ENCODE measurements at places on chromosomes 1 and 21.

- DNase-seq: no peak
Measured at GRCh38 chr1:193326296-193326695, 139.9 kb upstream of the B3GALT2 start.

- no peak for DNase-seq
Measured at GRCh38 chr1:14313731-14314431, 284.6 kb upstream of the KAZN start.

DNA sequence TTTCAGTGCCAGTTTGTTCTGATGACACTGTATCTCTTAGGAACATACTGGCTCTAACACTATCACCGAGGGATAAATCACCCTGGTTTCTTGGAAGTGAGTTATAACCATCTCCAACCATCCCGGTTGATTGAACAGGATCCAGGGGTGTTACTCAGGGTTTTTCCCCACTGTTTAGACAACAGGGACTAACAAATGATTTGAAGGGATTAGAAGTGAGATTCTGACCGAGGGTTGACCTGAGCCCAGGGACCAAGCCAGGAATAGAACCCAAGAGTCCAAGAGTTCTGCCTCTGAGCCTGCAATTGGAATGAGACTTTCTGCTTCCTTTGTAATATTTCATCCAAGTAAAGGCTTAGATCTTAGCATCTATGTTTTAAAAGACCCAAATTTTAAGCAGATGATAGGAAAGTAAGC is 154.0 kb downstream of the DHRS3 start:
- DNase-seq: no peak

DNA sequence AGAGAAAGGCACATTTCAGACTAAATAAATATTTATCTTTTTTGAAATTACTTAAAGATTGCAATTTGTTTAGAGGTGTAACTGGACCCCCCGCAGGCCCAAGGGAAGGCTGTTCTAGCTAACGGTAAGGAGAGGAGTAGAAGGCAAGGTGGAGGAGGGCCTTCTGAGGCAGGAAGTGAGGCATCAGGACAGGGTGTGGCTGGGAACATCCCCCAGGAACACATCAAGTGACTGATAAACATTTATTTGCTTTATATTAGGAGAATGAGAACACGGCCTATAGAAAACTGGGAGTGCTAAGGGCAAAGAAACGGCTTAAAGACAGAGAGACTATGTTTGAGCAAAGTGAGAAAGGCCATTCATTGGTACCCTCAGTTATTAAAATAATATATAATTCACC is 23.2 kb downstream of the HIVEP3 start:
- no peak for DNase-seq

GRCh38 chr1:78145105-78145580 is 99.4 kb downstream of the GIPC2 start:
- DNase-seq: no peak

DNA sequence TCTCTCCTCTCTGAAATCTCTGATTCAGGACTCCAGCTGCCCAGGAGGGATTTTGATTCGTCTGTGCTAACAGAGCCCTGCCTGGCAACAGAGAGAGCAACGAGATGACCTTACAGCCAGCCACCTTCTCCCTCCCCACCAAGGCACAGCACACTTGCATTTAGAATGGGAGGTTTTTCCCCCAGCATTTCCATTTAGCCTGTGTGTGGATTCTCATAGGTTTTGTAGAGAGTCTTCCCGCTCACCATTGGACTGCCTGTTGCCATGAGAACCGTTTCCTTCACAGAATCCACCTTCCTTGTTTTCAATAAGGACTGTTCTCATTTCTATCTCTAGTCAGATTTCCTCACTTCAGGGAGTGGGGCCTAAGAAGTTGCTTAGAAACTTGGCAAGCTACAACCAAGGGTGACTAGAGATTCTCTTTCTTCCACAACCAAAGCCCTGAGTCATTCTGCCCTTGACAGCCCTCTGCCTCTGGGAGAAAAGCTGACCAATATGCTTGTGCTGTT is 5.8 kb upstream of the IKBKE start:
- DNase-seq: no peak

GRCh38 chr1:46188295-46189030 is 9.8 kb downstream of the POMGNT1 start:
- DNase-seq: no peak

- no peak for DNase-seq
Measured at GRCh38 chr21:37008724-37009123, 2.2 kb downstream of the RIPPLY3 start.

- DNase-seq: no peak
Measured at GRCh38 chr21:38027901-38028498, 111.7 kb upstream of the KCNJ6 start.

DNA sequence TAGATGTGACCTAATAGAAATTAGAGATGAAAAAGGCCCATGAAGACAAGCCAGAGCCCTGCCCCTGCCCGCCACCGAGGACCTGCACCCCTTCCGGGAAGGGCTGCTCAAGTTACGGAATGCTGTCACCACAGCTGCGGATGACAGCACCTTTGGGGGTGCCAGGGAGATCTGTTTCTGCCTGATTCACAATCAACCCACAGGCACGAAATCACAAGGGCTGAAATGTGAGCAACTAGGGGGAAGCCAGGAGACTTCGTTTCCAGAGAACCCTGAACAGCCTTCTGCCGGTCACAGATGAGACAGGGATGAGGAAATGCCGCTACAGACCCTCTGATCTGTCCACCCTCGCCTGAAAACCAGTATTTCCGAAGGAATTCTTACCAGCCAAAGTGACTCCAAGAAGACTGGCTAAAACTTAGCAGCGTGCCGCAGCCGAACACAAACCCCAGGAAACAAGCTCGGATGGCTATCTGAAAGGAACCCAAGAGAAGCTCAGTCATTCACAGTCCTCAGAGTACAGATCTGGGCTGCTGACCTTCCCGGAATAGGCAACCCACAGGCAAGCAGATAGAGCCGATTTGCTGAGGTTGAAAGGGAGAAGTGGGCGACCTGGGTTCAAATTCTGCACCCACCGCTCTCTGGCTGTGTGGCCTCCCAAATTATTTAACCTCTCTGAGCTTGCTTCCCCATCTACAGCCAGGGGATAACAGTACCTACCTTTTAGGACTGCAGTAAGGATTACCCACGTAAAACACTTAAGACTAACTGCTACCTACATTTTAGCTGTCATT is 1.1 kb downstream of the ICMT start:
- no peak for DNase-seq

DNA sequence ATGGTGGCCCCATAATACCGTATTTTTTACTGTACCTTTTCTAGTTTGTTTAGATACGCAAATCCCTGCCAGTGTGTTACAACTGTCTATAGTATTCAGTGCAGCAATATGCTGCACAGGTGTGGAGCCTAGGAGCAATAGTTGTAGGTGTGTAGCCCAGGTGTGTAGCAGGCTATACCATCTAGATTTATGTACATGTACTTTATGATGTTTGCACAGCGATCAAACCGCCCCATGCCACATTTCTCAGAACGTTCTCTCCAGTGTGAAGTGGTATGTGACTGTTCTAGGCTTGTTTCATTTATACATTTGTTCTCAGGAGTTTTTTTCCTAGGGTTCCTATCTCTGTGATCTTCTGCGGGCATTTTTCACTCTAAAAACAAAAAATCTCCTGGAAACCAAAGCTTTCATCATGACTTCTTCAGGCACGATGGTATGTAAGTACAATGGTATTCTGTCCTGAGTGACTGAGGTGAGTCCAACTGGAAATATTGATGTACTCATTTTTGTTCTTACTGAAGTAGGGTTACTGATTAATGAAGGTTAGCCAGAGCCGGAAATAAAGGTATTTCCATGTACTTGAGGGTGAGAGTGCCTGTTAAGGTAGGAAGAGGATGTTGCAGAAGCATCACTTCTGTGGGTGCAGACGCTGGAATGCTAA is 153.0 kb downstream of the GABPA start:
- no peak for DNase-seq

DNA sequence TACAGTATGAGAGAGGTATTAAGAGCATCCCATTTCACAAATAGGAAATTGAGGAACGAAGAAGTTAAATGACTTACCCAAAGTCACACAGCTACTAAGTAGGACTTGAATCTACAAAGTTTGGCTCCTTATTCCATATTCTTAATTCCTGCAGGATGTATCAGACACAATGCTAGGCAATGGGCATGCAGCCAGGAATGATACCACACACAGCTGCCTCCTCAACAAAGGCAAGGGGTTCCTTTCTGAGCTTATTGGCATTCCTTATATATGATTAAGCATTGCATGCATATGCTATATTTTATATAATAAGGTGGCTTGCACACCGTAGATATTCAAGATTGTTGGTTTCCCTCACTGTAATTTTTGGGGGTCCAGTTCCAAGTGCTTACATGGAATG is 34.2 kb upstream of the JUN start:
- no peak for DNase-seq

DNA sequence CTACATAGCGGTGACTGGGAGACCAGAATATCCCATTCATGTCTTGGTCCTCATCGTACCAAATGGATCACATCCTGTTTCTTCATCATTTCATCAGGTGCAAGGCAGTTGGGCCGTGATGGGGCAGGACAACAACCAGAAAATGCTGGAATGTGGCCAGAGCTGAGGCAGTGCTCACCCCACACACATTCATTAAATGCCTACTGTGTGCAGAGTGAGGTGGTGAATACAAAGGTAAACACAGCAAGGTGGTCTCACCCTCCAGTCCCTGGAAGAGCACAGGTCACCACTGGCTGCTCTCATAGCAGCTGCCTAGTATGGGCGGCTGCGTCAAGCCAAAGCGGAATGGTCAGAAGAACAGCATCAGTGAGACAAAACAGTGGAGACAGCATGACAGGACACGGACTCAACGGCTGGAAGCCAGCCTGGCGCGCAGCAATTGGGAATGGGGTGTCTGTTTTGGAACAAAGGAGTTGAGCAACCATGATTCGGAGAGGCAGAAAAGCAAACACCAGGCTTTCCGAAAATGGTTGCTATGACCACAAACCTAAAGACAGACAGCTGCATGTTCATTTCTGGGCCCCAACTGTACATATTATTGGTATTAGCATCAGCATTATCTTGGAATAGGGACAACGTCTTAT is 5.6 kb upstream of the ADAMTSL4 start:
- DNase-seq: no peak

- no peak for DNase-seq
Measured at GRCh38 chr1:59514061-59514909, 217.4 kb downstream of the FGGY start.

GRCh38 chr1:112457955-112458354 is 50.8 kb upstream of the WNT2B start:
- no peak for DNase-seq

GRCh38 chr1:57093122-57093521 is 127.3 kb upstream of the C8B start:
- no peak for DNase-seq

GRCh38 chr1:3776231-3776961 is 3.8 kb downstream of the SMIM1 start:
- no peak for DNase-seq

DNA sequence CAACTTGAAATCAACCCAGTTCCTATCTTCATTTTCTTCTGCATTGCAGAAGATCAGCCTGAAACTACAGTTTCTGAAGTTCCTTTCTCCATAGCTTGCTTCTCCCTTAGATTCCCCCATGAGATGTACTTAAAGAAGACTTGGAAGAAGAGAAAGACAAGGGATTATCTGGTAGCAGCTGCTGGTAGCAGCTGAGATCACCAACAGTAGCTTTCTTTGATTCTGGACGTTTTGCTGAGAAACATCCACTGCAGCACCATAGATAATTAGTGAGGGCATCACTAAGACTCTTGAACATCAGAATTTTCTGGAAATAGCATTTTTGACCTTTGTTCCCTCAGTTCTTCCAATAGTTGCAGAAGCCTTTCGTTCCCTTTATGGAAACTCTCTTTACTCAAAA is 465 bp upstream of the CFHR3 start:
- DNase-seq: no peak

- no peak for DNase-seq
Measured at GRCh38 chr1:8665833-8666232, 151.6 kb downstream of the RERE start.

DNA sequence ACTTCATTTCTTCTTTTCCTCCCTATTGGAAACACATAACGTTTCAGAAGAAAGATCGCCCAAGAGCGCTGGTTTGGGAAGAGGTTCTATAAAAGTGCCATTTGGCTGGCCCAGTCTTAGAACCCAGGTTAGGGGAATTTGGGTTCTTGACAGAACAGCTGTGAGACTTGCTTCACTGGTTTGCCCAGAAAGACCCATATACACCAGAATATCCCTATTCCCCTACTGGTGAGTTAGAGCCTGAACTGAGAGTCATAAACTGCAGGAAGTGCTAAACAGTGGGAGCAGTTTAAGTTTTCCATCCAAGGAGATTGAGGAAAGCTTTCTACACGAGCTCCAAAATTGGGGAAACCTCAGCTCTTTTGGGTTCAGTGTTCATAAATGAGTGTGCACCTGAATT is 275.2 kb downstream of the VAV3 start:
- no peak for DNase-seq

- DNase-seq: no peak
Measured at GRCh38 chr1:17155257-17155920, 36.1 kb upstream of the PADI2 start.

DNA sequence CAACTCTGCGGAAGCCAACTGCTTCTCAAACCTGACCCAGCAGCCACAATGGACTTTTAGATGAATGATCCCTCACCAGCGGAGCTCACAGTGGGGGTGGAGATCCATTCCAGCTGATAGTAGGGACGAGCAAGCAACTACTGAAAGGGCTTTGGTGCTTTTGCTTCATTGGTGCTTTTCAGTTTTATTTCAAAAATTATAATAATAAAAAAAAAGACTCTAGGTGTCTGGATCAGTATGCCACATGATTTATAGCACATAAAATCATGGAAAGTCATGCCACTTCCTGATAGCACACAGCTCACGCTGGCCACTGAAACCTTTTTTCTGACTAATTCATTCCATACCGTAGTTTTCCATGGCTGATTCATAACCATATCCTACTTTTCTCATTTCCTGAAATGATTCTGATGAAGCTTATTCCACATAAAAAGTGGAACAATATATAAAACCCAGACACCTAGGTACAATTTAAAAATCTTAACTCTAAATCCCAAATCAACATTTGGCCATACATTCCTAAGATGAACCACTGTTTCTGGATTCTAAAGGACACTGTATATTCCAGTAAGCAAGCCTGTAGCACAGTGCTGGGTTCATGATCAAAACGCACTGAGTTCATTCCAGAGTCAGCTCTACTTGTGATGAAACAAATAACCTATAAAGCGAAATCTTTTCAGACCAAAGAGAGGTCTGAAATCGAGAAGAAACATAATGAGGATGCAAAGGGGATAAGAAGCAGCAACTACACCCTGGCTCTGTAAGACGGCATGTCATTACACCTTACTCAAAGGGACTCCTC is 41.3 kb upstream of the KCNE1 start:
- no peak for DNase-seq

GRCh38 chr1:103220631-103221041 is 112.3 kb upstream of the COL11A1 start:
- no peak for DNase-seq

GRCh38 chr1:201126832-201127754 is at the start of gene ASCL5:
Gene ASCL5, minus strand, starts transcription at chr1:201127184. Its CDS starts 11,812 bp downstream, at chr1:201115372.
- no peak for DNase-seq
